ENCODE measurements at places on chromosomes 3 and 15. TPM values are rescaled to one million over a fixed set of nuclear protein-coding genes. Genes with fewer than 3 reads are reported as not detected.

DNA sequence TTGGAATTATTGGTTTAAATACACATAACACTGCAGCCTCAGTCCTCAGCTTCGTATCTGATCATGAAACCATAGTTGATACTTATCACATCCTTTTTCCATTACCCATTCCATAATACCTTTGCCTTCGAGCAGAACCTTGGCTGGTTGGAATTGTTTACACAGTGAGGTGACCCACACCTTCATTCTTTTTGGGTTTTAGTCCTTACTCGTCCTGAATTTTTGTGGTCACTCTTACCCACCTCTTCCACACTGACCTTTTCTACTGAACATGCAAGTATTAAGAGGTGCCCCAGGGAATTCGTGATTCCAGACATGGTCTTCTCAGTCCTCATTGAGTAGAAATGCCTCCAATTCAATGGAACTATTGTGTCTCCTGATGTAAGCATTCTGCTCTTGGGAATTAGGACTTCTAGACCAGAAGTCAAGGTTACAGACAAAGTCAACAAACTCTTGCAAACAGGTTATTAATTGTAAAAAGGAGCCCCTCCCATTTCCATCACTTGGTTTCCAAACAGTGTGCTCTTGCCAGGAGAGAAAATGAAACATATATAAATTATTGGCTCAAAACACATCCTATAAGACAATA is 37.7 kb downstream of the SCN11A start:
- DNase-seq: no peak

- DNase-seq: no peak
These were observed 66.6 kb downstream of the ARPP21 start for GRCh38 chr3:35705904-35706303.

Gene DGKG
- 4.3 TPM for polyA plus RNA-seq

GRCh38 chr3:198079771-198080520 is 119.9 kb downstream of the LMLN start:
- peak; percentile 14 for DNase-seq

DNA sequence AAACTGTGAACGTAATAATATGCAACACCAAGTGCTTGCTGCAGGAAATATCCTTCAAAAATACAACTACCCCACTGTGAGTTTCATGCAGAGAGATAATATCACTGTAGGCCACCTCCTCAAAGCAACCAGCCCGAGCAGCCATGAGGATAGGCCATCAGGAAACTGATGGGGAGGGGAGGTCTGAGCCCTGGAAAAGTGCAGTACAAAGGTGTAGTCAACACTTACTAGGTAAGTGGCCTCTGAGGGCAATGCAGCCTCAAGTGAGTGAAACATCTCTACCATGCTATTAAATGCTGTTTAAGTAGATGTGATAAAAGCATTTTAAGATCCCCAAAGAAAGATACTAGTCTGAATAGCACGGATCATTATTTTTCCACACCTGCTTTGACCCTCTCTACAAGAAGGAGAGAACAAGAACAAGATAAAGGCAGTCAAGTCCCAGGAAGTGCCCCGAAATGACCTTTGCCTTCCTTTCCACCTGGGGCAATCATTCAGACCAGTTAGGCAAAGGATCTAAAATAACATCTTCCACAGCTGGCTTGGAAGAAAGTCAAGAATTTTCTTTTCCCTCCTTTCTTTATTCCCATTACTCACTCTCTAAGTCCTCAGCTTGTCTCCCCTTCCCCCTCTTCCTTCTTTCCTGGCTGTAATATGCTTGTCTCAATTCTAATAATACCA is 62.8 kb downstream of the FMN1 start:
- peak; percentile 63 for DNase-seq

GRCh38 chr3:97959872-97960271 is 12.4 kb downstream of the RIOX2 start:
- no peak for DNase-seq

DNA sequence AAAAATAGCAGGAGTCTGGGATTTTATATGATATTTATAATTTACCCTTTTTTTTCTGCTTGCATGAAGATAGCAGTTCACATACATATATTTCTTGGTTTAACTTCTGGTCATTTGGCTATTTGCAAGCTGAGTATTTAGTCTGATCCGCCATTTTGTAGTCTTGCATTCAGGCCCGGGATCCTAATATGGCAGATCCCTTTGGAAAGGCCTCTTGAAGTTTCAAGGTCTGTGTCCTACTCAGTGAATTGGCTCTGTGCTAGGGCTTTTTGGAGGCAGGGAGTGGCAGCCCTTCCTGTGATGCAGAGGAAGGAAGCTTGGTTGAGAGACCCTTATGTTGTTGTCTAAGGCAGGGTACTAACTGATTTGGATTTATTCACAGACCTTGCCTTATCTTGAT is 2.9 kb downstream of the SNRPN start:
- no peak for DNase-seq

Gene WDR93
- polyA plus RNA-seq: 0.17 TPM

Gene MESP1
- 0.32 TPM for polyA plus RNA-seq

GRCh38 chr3:175670557-175670956 is 811.4 kb downstream of the NAALADL2 start:
- no peak for DNase-seq

GRCh38 chr3:3309887-3310286 is 130.4 kb upstream of the CRBN start:
- no peak for DNase-seq

- no peak for DNase-seq
These were observed 257.6 kb upstream of the ZPLD1 start for GRCh38 chr3:102177075-102177755.

Gene SEMA5B
- polyA plus RNA-seq: 24.2 TPM

DNA sequence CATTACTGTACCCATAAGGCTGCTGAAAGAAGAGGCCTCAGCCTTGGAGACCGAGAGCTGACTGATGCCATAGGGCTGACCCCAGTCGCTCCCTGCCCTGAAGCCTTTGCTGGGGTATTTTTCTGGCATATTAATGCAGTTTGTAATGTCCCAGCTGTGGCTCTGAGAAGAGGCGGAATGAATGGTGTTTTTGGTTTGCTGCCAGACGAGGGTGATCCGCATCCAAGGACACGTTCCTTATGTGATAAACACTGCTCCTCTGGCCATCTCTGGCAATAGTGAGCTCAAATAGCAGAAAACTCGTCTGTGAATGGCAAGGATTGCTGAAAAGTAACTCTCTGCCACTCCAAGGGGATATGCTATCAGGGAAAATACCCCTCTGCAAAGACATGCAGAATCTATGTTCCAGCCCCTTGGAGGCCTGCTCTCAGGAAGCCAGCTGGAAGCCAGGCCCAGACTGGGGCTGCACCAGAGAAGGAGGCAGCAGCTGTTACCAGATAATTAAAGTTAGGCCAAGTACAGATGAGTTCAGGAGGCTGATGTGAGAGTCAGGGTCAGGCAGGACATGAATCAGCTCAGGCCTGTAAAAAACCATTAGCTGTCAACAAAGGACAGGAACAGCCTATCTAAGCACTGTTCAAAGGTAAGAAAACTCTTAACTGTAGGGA is 28.9 kb upstream of the KLHL6 start:
- peak; percentile 86 for DNase-seq

DNA sequence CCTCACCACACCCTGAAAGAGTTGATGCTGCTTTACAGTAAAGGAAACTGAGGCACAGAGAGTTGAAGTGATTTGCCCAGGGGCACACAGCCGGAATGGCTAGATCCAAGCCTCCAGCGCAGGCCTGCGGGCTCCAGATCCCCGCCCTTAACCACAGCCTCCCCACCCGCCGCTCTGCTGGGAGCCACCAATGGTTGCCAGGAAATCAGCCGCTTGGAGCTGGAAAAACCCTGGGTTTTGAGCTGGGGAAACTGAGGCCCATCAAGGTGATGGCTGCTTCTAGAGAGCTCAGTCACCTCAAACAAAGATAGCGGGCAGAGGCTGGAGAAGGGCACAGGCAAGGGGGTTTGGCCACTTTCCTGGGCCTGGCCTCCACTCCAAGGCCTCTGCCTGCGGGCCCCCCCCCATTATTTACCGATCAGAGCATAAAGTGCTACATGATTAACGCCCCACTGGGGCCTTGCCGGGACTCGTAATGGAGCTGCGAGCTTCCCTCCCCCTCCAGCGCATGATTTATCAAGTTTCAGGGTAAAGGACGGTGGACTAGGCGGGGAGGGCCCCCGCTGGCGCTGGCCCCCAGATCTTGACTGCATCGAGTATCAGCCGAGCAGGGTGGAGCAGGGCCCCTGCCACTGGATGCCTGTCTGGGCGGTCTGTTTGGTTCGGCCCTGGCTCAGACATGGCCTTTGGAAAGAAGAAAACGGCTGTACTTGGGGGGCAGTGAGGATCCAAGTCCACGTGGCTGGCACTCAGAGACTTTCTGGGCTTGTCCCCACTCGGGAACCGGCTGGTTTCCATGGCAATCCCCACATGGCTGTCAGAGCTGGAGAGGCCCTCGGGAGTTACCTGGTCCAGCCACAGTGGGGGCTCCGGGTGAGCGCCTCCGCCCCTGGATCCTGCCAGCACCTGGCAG is 9.1 kb downstream of the PLXND1 start:
- DNase-seq: no peak

- DNase-seq: no peak
These were observed 74.2 kb downstream of the HMCES start for GRCh38 chr3:129352650-129353588.

- DNase-seq: no peak
These were observed 129.0 kb downstream of the ERC2 start for GRCh38 chr3:56339244-56339643.

Gene ABI3BP
- 333 TPM for polyA plus RNA-seq

DNA sequence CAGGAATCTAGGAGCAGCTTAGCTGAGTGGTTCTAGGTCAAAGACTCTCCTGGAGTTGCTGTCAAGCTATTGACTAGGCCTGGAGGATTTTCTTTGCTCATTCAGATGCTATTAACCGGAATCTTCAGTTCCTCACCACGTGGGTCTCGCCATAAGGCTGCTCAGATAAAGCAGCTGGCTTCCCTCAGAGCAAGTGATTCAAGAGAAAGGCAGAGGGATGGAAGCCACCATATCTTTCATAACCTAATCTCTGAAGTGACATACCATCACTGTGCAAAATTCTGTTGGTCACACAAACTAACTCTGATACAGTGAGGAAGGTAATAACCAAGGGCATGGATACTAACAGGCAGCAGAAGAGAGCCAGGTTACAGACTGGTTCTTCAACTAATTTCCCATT is 72.7 kb upstream of the FLNB start:
- no peak for DNase-seq

DNA sequence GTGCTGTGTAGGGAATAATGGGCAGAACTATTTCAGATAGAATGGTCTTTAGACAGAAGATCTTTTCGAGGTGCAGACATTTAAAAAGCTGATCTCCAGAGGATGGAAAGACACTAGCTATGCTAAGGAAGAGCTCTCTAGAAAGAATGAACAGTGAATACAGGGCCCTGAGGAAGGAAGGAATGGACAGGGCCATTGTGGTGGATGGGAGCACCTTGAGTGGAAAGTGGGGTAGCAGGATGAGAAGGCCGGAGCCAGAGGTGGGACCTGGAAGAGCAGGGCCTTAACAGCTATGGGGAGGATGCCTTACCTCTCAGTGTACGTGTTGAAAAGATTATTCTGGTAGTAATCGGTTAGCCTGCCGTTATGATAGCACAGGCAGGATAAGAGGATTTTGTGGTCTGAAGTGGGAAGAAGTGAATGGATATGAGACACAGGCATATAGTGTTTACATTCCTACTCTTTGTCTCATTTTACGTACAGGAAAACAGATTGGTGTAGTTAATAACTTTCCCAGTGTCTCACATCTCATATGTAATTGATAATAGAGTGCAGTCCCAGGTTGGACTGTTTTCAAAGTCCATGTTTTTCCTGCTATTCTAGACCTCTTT is 172.4 kb downstream of the KLHL25 start:
- no peak for DNase-seq

DNA sequence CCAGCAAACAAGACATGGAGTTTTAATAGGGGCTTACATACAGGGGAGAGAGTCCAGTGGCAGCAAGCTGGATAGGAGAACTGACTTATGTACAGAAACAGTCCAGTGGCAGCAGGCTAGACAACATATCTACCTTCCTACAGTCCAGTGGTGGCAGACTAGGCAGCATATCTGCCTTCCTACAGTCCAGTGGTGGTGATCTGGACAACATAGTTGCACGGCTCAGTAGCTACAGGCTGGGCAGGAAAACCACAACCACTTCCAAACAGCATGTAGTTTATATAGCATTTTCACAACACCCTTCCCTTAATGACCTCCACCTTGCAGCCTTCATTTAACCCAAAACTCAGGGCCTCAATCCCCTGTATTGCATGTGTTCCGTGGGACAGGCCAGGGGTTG is 181.3 kb upstream of the EIF1B start:
- DNase-seq: no peak

GRCh38 chr15:28097656-28098359 is 1.3 kb downstream of the OCA2 start:
- DNase-seq: no peak

GRCh38 chr3:112881891-112882290 is 35.2 kb upstream of the CD200R1L start:
- no peak for DNase-seq

DNA sequence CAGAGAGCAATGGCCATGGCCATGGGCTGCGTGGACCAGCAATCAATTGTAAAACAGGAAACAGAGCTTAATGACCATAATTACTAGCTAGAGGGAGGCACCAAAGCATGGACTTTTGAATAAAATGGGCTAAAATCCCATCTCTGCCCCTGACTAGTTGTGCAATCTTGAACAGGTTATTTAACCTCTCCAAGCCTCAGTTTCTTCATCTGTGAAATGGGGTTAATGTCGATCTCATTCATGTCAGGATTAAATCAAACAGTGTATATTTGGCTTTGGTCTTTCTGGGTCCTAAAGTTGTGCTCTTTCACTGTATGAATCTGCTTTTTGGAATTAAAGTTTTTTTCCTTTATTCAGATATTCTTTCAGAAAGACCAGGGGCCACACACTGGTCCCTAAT is 36.1 kb downstream of the ABTB1 start:
- no peak for DNase-seq

DNA sequence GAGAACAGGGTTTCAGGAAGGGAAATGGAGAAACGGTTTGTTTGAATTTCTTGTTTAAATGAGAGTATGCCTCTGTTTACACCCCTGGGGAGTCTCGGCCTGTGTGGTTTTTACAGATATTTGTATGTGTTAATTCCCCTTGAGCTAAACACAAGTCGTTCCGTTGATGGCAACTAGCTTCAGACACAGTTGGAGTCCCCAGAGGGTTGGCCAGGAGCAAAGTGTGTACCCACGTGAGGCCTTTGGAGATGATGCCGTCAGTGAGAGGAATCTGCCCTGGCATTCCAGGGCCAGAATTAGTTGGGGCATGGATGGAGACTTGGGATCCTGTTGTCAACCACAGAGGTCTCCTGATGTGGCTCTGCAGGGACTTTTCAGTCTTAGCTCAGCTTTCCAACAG is 44.0 kb downstream of the CEMIP start:
- DNase-seq: no peak

DNA sequence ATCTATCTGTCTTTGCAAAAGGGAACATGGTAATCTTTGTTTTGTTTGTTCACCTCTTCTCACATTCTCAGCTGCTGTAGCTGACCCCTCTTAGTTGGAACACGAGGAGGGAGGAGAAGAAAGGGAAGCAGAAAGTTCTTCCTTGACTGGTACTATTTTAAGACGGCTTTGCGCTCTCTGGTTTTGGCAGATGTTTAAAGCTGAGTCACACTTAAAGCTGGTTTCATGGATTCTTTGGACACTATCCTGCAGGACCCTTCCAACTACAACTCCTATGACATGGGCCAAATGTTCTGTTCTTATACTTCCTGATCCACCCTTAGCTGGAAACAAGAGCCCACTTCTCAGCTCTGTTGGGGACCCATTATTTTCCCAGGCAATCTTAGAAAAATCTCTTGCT is 40.6 kb upstream of the FXR1 start:
- peak; percentile 25 for DNase-seq
